Heart right ventricle (tissue), 16 donors: ENCODE measurements at places on chromosomes 6 and 20. TPM values are rescaled to one million over a fixed set of nuclear protein-coding genes. Genes with fewer than 3 reads are reported as not detected.
A peak's percentile ranks its signal among the peaks of the same experiment; 100 is the strongest.

Gene APCDD1L
- total RNA-seq = 1.1 TPM

Gene LAMP5
- not detected for total RNA-seq

GRCh38 chr20:11692567-11692966, 225.1 kb upstream of the BTBD3 start:
- no peak overlapping the region for H3K27ac ChIP-seq
- no peak overlapping the region for H3K4me3 ChIP-seq
- H3K27me3 ChIP-seq = no peaks in the 10 kb centered on the region
- no peaks in the 10 kb centered on the region for H3K4me1 ChIP-seq

- H3K27ac ChIP-seq = peak overlapping the region; percentile 60
- H3K27me3 ChIP-seq = no peaks in the 10 kb centered on the region
- no peak for DNase-seq
- H3K36me3 ChIP-seq = no peaks in the 10 kb centered on the region
- H3K4me1 ChIP-seq = peaks cover 63% of the 10 kb centered on the region
Measured at GRCh38 chr20:41234041-41234440, 83.5 kb downstream of the ZHX3 start.

Gene SLC17A1
- total RNA-seq = not detected

DNA sequence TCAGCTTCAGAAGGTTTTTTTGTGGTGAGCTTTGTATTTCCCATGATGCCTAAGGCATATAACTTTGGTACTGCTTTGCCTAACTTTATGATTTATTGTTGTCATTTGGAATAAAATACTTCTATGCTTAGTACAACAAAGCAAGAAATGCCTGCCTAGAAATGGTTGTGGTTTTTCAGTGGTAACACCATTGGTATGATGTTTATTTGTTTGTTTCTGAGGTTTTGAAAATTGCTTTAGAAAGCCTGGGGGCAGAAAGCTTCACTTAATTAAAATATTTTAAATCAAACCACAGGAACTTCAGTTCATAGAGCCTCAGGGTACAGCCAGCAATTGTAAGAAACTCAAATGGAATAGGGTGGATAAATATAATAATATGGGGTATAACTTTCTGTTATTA, 351.2 kb upstream of the MAP3K7 start:
- H3K27ac ChIP-seq = no peak overlapping the region
- H3K4me3 ChIP-seq = no peak overlapping the region
- no peaks in the 10 kb centered on the region for H3K36me3 ChIP-seq
- DNase-seq = no peak
- no peaks in the 10 kb centered on the region for H3K4me1 ChIP-seq
- no peaks in the 10 kb centered on the region for H3K27me3 ChIP-seq

GRCh38 chr6:128413291-128413690, 107.1 kb downstream of the PTPRK start:
- no peaks in the 10 kb centered on the region for H3K27me3 ChIP-seq
- DNase-seq = no peak
- no peak overlapping the region for H3K4me3 ChIP-seq
- H3K36me3 ChIP-seq = no peaks in the 10 kb centered on the region
